Fibroblast of mammary gland (primary cell): ENCODE measurements at places on chromosomes 5 and 9.

DNA sequence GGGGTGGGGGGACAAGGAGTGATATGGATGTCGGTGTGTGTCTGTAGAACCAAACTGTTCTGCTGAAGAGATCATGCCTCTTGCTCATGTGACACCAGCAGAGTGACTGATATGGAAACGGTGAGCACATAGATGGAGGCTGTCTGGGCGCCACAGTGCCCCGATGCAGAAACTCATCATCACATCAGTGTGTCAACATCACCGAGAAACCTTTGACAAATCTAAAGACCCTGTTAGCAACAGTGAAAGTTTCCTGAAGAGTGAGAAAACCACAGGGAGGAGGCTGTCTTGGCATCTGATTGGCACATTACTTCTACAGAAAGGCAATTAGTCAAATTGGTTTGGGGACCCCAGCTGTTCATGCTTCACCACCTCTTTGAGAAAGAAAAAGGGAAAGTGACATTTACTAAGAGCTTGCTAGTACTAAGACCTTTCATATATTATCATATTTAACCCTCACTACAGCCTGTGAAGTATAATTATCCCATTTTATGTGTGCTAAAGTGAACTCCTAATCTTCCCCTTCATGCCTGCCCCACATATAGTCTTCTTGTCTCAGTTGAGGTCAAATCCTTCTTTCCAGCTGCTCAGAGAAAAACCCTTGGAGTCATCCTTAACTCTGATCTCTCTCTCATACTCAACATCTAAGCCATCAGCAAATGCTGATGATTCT lies 25.6 kb downstream of the CSF2 start:
- DNase-seq, result no peak

DNA sequence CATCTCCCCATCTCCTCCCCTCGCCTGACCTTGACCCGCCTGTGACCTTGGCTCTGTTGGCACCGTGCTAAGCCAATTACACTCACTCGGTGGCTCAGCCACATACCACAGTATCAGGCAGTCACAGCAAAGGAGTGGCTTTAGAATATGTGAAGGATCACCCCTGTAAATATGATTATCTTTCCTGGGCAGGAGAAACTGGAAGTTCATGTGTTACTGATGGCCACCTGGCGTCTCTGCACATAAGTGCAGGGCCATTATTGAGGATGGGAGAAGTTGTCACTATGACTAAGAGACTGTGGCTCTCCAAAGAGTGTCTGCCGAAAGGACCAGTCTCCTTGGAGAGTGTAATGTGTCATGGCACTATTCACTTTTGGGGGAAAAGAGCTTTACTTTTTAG lies 116.9 kb upstream of the S1PR3 start:
- DNase-seq, result no peak

- DNase-seq, result peak; percentile 43
Observed at GRCh38 chr5:120365656-120366446, 98.2 kb upstream of the PRR16 start.

DNA sequence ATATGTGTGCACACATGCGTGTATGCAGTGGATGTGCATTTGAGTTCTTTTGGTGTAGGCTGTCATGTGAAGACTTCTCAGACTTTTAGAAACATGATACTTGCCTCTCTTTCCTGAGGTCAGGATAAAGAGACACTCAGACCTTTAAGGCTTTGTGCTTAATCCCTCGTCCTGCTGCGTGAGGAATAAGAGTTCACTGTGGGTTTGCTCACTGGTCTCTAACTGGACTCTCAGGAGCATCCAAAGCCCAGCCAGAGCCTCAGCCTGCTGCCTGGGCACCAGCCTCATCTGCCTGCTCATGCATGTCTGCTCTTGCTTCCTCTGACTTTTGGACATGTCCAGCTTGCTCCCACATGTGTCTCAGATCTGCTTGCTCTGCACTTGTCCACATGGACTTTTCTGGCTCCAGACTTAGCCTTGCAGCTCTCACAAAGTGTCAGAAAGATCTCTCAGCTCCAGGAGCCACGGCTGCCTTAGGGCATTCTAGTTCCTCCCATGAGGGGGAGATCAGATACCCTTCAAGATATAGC lies 65.1 kb upstream of the ZNF366 start:
- DNase-seq, result no peak

DNA sequence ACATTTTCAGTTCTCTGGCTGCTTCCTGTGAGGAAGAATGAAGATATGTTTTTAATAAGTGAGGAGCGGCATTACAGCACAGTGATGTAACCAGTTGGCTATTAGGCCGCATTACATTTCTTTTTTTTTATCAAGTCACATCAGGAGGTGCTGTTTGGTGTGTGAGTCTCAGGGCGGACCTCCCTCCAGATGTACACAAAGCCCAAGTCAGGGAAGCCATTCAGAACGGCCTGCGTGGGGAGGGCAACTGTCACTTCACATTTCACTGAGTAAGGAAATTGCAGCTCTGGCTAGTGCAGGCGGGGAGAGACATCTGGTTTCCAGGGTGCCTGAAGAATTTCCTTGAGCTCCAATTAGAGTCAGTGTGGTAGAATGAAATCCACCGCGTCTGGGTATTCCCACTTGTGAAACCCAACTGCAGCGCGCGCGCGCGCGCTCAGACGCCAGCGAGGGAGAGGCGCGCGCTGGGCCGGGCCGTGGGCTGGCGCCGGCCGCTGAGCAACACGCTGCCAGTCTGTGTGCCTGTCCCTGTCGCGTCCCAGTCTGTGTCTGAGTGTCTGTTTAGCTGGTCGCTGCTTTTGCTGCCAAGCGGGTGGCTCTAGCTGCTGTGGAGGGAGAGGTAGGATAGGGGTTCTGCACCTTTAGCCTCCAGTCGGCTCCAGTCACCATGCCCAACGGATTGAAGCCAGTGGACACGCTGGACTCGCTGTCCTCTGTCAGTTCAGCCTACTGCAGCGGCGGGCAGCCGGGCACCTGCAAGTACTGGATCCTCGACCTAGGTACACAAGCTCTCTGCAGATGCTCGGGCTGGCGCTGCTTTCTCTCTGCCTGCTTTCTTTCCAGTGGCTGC lies 140.8 kb upstream of the OTULINL start:
- DNase-seq, result peak; percentile 98

GRCh38 chr9:91073049-91073810 lies 271.6 kb downstream of the SYK start:
- DNase-seq, result no peak

GRCh38 chr5:158641016-158641415 lies 458.7 kb downstream of the EBF1 start:
- DNase-seq, result peak; percentile 26

DNA sequence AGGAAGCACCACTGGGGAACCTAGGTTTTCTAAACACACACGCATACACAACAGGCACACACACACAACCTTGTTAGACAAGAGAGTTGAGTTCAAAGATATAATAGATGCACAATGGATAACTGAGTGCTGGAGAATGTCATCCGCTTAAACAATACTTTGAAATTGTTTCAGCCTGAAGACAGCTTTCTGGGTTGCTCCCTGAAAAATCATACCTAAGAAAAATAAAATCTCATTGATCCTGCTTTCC lies 126.1 kb downstream of the TMEM161B start:
- DNase-seq, result no peak

GRCh38 chr5:143153332-143154119 lies 250.0 kb downstream of the NR3C1 start:
- peak; percentile 78 for DNase-seq

GRCh38 chr9:134204991-134205578 lies 40.7 kb upstream of the RNU6ATAC start:
- peak; percentile 79 for DNase-seq

DNA sequence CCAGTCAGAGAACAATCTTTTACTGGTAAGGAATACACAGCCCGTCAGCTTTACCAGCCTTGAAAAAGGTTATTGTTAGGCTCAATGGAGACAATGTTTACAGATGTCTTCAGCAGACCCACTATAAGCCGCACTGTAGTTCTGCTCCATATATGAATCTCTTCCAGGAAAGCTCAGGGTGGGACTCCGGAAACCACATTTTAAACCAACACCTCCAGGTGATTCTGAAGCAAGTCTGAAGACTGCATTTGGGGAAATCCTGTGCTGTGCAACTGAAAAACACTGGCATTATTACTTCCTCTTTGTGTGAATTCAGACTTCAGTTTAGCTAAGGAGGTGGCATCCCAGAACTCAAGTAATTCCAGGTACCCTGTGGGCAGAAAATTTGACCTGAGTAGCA lies 3.5 kb downstream of the GZMK start:
- no peak for DNase-seq

DNA sequence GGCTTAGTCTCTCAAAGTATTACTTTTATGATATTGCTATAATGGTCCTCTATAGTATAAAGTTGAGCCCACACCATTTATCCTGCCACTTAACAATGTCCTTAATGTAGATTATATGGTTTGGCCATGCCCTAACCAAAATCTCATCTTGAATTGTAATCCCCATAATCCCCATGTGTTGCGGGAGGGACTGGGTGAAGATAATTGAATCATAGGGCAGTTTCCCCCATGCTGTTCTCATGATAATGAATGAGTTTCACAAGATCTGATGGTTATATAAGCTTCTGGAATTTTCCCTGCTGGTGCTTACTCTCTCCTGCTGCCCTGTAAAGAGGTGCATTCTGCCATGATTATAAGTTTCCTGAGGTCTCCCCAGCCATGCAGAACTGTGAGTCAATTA lies 498.8 kb downstream of the RAB3C start:
- DNase-seq, result no peak

DNA sequence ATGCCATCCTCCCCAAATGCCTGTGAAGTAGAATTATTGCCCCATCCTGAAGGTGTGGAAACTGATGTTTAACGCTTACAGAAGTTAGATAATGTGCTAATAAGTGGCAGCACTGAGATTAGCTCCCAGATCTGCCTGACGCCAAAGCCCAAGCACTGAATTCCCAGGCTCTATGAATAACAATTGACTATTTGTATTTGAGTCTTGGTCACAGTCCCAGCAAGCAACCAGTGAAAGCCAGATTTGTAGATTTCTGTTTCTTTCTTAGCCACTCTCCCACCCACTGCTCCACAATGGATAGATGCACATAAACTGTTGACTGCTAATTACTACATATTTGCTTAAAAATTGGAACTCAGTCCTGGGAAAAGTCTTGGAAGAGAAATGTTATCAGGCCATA lies 34.4 kb downstream of the FAM240B start:
- DNase-seq, result no peak

DNA sequence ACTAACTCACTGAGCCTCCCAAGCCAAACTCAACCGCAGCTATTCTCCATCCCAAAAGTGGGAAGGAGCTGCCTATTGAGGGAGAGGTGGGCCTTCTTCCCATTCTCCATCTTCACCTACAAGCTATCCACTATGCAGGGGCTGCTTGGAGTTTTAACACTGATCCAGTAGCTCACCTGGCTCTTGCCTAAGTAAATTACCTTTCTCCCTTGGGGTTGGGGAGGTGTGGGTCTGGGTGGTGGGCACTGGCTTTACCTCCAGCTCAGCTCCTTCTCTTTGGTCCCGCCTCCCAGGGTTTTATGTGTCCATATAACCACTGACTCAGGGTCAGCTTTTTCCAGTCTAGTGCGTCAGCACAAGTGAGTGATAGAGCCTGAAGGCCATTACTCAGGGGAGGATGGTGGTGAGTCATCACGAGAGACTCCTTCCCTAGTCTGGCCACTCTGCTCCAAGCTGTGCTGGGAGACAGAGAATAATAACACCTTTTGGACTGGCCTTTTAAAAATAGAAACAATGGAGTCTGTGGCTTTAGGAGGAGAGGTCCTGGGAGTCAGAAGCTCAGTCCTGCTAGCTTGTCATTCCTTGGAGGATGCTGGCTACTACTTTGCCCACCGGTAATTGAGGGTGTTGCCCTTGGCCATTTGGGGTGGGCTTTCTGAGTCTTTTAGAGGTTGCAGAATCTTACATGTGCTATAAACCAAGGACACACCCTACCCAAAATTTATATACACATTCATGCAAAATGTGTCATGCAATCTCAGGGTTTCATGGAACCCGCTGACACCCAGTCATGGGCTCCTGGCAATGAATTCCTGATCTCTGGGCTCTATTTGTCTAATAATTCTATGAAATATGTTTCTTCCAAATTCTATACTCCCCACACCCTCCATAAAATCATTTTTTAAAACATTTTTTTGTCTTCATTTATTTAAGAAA lies 35.6 kb upstream of the ATP6V1G1 start:
- DNase-seq, result peak; percentile 98

GRCh38 chr5:127031147-127031862 lies 947 bp upstream of the MARCHF3 start:
- no peak for DNase-seq

DNA sequence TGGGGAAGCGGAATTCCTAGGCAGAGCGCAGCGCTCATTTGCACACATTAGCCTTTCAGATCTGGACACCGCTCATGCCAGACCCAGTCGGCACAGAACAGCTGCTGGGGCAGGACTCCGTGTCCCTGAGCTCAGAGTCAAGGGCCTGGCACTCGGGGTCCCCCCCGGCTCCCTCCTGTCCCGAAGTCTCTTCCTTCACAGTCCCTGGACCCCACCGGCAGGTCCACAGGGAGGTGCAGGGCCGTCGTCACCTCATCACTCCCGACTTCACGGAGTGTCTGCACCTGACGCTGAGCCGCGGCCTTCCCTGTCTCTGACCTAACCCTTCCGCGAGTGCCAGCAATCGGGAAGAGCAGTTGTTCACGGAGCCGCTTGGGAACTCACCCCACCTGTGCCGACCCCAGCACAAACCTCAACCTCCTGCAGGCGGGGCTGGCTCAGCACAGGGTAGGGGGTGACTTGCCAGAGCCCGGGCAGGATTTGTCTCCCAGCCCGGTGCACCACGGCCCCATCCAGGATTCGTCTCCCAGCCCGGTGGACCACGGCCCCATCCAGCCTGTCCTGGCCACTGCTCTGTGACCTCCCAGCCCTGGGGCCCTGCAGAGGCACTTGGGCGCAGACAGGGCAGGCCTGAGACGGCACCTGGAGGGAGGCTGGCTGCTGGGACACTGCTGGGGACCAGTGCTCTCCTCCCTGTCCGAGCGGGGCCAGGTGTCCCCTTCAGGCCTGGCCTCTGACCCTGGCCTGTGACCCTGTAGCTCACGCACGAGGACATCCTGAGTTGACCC lies 9.9 kb upstream of the SLC9A3 start:
- DNase-seq, result no peak

- DNase-seq, result peak; percentile 14
Observed at GRCh38 chr5:40172721-40173120, 507.0 kb upstream of the PTGER4 start.

- DNase-seq, result no peak
Observed at GRCh38 chr5:56302027-56302426, 68.9 kb upstream of the ANKRD55 start.

DNA sequence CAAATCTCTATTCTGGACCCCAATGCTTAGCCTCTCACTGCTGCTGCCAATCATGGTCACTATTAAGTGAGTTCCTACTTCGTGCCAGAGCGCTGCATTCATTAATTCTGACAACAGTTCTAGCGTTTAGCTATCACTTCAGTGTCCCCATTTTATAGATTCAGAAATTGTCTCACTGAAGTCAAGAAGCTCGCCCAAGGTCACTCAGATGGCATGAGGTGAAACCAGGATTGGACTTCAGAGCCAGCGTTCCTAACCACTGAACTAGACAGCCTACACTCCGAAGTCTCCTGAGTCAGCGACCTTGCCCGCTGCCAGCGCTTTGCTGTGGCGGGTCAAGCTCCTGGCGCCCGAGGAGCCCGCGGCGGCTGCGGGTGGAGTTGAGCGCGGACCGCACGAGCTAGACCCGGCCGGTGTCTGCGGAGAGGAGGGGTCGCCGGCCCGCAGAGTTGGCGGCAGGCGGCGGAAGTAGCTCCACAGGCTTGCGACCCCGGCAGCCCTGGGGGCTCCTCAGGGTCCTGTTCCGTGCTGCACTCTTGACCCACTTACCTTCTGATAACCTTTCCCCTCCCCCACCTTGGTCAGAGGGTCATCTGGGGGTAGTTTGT lies 2.1 kb upstream of the GABRB2 start:
- DNase-seq, result no peak

GRCh38 chr9:19470981-19471650 lies 62.3 kb downstream of the ACER2 start:
- DNase-seq, result no peak
